ENCODE measurements at places on chromosomes 12 and 14.

- no peak for DNase-seq
These were observed 596 bp upstream of the ZBTB39 start for GRCh38 chr12:57006809-57007475.

- no peak for DNase-seq
These were observed 808.1 kb upstream of the USP15 start for GRCh38 chr12:61452076-61452475.

DNA sequence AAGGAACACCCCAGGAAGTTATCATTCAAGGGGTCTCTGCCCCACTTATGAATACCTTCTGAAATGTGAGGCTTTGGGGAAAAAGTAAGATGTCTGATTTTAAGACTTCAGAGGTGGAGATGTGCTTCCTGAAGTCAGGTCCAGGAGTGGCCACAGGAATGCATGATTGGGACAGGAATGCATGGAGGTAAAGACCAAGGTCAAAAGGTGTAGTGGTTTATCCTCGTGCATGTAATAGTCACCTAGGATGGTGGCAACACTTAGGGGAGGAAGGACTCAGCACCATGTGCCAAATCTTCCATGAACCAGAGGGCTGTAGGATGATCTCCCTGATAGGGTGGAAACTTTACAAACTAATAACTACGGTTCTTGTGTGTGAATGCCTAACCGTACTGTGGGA lies 217.3 kb downstream of the C12orf75 start:
- no peak for DNase-seq

DNA sequence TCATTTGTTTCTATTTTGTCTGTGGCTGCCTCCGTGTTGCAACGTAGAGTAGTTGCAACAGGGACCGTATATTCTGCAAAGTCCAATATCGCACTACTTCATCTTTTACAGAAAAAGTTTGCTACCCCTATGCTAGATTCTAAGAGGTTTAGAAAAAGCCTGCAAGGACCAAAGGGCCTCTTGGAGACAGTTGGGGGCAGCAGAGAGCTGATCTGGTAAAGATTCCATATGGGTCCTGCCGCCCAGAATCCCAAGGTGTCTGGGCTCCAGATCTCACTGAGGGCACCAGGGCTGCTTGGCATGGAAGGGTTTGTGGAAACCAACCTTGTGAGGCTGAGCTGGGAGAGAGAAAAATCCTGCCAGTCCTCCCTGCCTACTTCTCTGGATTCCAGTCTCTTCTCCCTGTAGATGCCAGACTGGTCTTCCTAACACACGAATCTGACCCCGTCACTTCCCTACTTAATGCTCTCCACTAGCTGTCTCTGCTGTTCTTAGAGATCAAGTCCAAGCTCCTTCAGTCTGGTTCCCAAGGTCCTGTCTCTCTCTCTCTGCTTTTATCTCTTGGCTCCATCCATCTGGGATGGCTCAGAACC lies 74.6 kb downstream of the GLRX5 start:
- DNase-seq: no peak

GRCh38 chr14:70832561-70833305 lies 23.4 kb upstream of the MAP3K9 start:
- no peak for DNase-seq

- DNase-seq: no peak
These were observed 119.8 kb downstream of the SRGAP1 start for GRCh38 chr12:63964301-63964700.

GRCh38 chr14:32934073-32934880 lies 4.4 kb upstream of the NPAS3 start:
- DNase-seq: no peak

DNA sequence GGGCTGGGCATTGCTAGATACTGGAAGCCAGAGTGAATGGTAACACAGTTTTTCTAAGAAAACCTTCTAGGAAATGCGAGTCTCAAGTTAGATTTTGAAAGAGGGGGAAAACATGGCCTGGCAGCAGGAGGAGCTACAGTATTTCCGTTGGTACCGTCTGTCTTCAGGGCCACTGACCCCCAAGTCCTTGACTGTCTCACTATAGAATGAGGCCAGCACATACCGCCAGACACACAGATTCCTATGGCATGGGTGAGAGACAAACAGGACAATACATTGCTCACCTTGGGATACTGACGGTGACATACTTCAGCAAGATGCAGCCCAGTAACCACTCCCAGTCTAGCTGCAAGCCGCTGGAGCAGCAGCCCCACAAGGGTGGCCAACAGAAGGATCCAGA lies 21.7 kb downstream of the SLC11A2 start:
- no peak for DNase-seq

DNA sequence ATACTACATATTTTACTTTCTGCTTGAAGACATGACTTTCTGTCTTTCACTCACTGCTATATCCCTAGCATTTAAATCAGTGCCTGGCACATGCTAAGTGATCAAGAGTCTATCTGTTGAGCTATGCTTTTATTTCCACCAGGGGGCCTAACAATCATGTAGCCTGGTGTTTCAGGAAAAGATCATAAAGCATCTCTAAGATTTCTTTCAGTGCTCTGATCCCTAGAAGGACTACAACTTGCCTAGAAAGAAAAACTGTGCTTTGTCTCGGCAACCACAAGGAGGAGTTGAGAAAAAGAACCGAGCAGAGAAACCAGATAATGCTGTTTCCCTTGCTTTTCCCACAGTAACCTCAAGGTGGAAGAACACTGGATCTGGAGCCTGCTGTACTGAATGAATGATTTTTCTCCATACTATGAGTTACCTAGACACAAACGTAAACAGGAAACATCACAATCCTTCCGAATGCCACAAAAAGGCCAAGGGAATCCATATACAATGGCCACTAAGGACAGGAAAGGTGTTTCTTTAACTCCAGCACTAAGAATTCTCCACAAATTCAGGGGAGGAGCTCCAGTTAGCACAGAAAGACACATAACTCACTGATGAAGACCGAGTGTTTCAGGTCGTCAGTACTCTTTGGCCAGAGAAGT lies 1.2 kb downstream of the CRY1 start:
- DNase-seq: no peak

- no peak for DNase-seq
These were observed 9.5 kb downstream of the GPR19 start for GRCh38 chr12:12686472-12686871.

GRCh38 chr12:47742253-47742825 lies 16.3 kb downstream of the RAPGEF3 start:
- no peak for DNase-seq

GRCh38 chr14:42224053-42224888 lies 617.6 kb downstream of the LRFN5 start:
- no peak for DNase-seq

DNA sequence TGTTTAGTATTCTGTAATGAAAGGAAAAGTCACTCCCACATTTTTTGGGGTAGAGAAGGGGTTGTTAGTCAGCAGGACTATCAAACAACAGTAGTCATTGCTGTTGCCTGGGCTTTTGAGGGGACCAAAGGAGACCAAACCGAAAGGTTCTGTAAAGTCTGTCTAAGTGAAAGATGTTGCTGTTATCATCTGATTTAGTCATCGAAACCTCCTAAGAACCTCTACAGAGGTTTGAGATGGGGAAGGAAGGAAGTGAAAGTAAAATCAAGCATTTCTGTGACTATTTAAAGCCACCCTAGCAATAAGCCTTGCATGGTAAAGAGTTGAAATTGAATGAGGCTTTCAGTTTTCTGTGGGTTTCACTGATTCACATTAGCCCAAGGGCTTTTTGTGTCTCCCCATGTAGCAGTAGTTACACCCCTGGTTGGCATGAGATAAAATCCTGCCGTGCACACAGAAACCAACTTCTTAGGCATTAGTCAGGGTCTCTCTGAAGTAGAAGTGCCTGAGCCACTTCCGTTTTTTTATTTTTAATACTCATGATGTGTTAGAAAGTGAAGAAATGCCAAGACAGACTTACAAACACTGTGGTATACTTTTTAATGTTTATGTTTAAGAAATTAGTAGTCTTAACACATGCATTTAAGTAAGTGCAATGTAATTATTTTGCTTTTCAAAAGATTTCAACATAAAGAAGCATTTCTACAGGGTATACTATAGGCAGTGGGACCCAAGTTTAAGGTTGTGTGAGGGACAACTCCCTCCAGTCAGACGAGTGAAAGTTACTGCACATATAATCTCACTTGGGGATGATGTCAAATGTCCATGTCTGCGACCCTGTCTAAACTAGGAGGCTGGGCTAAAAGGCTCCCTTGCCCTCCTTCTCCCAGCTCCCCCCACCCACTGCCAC lies 50.4 kb downstream of the DYRK2 start:
- no peak for DNase-seq

DNA sequence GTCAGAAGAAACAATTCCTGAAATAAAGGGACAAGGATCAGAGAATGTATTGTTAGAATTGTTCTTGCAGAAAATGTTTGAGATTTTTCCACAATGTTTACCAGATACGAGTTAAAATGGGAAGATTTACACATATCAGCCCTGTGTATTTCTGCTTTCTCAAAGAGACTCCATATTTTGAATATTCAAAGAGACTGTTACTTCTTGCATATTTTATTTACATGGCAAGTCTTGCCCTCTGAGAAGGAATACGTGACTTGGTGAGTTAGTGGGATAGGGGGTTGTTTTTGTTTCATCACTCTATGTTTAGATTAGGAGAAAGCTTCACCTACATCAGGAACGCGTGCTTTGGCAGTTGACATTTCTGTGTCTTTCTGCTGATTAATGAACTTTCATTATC lies 56.1 kb upstream of the ZDHHC17 start:
- no peak for DNase-seq

DNA sequence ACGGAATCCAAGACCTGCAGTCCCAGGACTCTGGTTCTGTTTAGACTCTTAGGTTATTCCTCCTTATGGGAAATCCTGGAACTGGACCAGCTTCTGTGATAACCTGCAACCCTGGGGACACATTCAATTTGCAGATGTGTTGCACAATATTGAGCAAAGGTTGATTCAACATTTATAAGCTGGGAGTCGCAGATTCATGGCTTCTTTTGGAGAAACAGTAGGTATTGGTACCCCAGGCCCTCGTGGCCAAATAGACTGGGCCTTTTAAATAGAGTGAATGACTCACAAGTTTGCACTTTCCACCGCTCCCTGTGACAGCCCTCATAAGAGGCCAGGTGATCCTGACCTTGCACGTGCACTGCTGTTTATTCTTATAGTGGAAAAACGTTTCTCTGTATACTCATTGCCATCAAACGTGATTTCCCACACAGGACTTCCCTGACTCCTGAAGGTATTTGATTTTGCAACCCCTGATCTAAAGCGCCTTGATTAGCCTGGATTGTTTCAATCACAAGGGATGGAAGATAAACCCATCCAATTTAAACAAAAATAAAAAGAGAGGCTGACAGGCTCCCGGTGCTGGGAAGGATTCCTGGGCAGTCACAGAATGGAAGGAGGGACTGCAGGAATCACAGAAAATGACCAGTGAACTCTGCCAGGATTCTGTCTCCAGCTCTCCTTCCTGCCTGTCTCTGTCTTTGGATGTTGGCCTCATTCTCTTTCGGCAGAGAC lies 98.0 kb downstream of the VCPKMT start:
- no peak for DNase-seq

- DNase-seq: no peak
These were observed 77.3 kb downstream of the TMX1 start for GRCh38 chr14:51317373-51317772.

- DNase-seq: no peak
These were observed 290.7 kb downstream of the NPAS3 start for GRCh38 chr14:33229269-33229929.

DNA sequence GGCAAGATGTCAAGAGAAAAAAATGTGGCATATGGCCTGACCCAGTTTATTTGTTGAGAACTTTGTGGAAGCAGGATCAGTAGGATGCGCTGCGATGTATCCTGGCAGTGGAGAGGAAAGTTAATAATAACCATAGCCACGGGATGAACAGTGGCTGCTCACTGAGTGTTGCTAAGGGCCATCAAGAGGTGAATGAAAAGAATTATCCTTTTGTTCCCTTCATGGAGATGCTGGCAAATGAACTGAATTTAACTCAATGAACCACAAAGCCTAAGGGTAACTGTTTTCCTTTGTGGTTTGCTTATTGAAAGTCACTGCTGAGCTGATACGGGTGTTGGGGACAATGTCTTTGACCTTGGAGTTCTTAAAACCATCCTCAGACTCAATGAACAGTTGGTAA lies 476.5 kb downstream of the APAF1 start:
- DNase-seq: no peak

- DNase-seq: no peak
These were observed 49.5 kb upstream of the KCNC2 start for GRCh38 chr12:75259143-75259542.

GRCh38 chr14:76719666-76720065 lies 41.6 kb upstream of the VASH1 start:
- DNase-seq: no peak

- no peak for DNase-seq
These were observed 26.3 kb upstream of the ST8SIA1 start for GRCh38 chr12:22360774-22361173.

- DNase-seq: no peak
These were observed 191.5 kb downstream of the PAX9 start for GRCh38 chr14:36852981-36853691.

- no peak for DNase-seq
These were observed 259.5 kb upstream of the PKP2 start for GRCh38 chr12:33156042-33156441.

GRCh38 chr14:42535397-42535796 lies 928.7 kb downstream of the LRFN5 start:
- no peak for DNase-seq

DNA sequence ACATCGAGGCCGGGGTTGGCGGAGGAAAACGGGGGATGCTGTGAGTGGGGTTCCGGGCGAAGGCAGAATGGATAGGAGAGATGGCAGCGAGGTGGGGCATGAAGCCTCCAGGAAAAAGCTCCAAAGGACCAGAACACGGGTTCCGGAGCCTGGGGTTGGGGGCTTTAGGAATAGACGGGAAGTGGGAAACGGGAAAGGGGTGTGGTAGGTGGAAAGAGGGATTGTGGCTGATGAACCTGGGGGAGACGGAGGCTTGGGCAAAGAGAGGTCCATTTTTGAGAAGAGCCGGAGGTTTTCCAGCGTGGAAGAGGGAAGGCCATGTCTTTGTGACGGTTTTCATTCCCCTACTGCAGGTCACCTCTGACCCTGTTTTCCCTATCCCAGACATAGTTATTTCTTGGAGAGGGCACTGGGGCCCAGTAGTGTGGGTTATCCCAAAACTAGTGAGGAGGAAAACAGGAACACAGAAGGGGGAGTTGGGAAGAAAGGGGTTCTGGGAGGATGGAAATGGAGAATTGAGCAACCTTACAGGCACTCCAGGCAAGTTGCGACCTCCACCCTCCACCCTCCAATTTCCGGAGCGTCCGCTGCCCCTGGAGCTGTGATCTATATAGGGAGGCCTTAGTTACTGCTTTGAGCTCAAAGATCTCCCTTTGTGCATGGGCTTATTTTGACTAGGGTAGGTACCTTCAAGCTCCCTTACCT lies 1.1 kb downstream of the ATN1 start:
- DNase-seq: no peak

- no peak for DNase-seq
These were observed 716 bp downstream of the HSP90AA1 start for GRCh38 chr14:102085948-102086708.

DNA sequence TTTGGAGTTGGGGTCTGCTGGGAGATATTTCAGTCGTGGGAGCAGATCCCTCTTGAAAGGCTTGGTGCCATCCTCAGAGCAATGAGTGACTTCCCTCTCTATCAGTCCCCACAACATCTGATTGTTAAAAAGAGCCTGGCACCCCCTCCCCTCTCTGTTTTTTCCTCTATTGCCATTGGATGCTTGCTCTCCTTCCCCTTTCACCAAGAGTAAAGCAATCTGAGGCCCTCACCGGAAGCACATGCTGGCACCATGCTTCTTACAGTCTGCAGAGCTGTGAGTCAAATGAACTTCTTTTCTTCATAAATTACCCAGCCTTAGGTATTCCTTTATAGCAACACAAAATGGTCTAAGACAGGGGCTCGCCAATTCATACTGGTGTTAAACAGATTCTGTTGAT lies 99.1 kb upstream of the CCND2 start:
- no peak for DNase-seq

- no peak for DNase-seq
These were observed 66.7 kb upstream of the PTCSC3 start for GRCh38 chr14:36243183-36243582.

All from cortex of kidney (tissue), 1 donor.